Liver (tissue), 10 donors: ENCODE measurements at places on chromosomes 12 and 14. TPM values are rescaled to one million over a fixed set of nuclear protein-coding genes. Genes with fewer than 3 reads are reported as not detected.

- no peak for DNase-seq
- no peaks in the 10 kb centered on the region for H3K27me3 ChIP-seq
- no peak overlapping the region for H3K4me3 ChIP-seq
- H3K36me3 ChIP-seq: no peaks in the 10 kb centered on the region
Measured at GRCh38 chr14:104845834-104846441, 19.1 kb upstream of the CEP170B start.

- peak overlapping the region; percentile 79 for H3K27ac ChIP-seq
- H3K4me3 ChIP-seq: no peak overlapping the region
- peaks cover 10% of the 10 kb centered on the region for H3K36me3 ChIP-seq
- peaks cover 51% of the 10 kb centered on the region for H3K4me1 ChIP-seq
- H3K27me3 ChIP-seq: no peaks in the 10 kb centered on the region
Measured at GRCh38 chr12:109949089-109949488, 47.1 kb downstream of the GIT2 start.

GRCh38 chr14:51774209-51774608 is 86.2 kb upstream of the GNG2 start:
- no peaks in the 10 kb centered on the region for H3K4me1 ChIP-seq
- no peak for DNase-seq
- H3K27ac ChIP-seq: no peak overlapping the region
- no peaks in the 10 kb centered on the region for H3K36me3 ChIP-seq
- no peaks in the 10 kb centered on the region for H3K27me3 ChIP-seq
- H3K4me3 ChIP-seq: no peak overlapping the region

GRCh38 chr14:98953551-98954348 is 318.2 kb downstream of the BCL11B start:
- H3K36me3 ChIP-seq: no peaks in the 10 kb centered on the region
- no peak overlapping the region for H3K27ac ChIP-seq
- H3K4me1 ChIP-seq: no peaks in the 10 kb centered on the region
- H3K4me3 ChIP-seq: no peak overlapping the region
- peak; percentile 38 for DNase-seq

GRCh38 chr12:3641428-3642018 is 111.4 kb downstream of the CRACR2A start:
- no peak overlapping the region for H3K27ac ChIP-seq
- no peak for DNase-seq
- H3K4me3 ChIP-seq: no peak overlapping the region
- H3K27me3 ChIP-seq: no peaks in the 10 kb centered on the region

DNA sequence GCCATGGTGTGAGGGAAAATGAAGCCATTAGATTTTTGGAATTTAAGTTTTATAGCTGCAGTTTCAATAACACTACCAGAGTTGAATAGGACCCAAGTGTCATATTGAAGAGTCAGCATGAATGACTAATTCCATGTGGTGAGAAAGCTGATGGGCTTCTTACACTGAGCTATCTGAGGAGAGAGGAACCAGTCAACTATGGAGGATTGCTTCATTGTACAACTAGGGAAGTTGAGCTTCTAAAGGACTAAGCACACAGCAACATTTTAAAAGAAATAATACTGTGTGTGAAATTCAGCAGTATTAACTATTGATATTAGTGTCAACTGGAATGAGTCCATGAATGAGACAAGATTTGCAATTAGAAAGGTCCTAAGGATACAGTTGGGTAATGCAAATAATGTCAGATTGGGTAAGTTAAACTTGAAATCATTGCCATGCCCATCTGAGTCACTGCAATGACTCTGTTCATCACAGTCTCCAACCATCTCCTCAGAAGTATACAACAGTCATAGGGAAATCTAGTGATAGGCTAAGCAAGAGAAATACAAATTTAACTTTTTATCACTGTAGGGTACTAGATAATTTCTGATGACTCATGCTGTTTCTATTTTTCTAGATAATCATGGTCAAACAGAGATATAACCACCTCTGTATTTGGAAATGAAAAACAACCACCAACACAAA is 394.2 kb downstream of the FSCB start:
- no peak overlapping the region for H3K4me3 ChIP-seq
- no peaks in the 10 kb centered on the region for H3K4me1 ChIP-seq
- H3K27me3 ChIP-seq: no peaks in the 10 kb centered on the region
- H3K36me3 ChIP-seq: no peaks in the 10 kb centered on the region

DNA sequence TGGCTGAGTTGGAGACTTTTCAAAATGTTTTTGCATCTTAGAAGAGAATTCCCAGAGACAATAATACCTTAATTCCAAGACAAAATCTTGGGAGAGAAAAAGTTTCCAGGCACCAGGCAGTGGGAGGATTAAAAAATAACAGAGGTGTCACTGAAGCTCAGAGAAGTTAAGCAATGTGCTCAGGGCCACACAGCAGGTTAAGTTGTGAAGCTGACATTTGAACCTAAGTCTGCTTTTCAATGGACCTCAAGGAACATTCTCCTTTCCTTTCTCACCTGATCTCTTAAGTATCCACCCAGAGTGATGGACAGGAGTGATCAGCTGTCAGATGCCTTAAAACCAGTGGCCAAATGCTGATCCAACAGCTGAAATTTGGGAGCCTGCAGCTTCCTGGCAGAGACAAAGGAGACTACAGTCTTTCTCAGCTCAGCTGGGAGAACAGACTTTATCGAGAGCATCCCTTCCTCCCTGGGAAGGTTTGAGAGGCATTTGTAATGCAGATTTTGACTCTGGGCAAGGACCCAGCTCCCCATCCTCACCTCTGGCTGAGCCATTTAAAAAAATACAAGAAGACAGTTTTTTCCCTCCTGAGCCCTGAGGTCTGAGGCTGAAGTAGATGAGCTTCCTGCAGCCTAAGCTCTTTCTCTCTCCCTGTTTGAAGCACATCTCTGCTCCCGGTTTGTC is 174.9 kb upstream of the RPH3A start:
- peaks cover 7% of the 10 kb centered on the region for H3K27me3 ChIP-seq
- no peak overlapping the region for H3K4me3 ChIP-seq
- no peak overlapping the region for H3K27ac ChIP-seq
- H3K36me3 ChIP-seq: no peaks in the 10 kb centered on the region
- DNase-seq: no peak

- H3K36me3 ChIP-seq: peaks cover 17% of the 10 kb centered on the region
- no peaks in the 10 kb centered on the region for H3K27me3 ChIP-seq
- DNase-seq: no peak
- H3K4me3 ChIP-seq: no peak overlapping the region
Measured at GRCh38 chr14:50736932-50737419, 68.9 kb upstream of the SAV1 start.

DNA sequence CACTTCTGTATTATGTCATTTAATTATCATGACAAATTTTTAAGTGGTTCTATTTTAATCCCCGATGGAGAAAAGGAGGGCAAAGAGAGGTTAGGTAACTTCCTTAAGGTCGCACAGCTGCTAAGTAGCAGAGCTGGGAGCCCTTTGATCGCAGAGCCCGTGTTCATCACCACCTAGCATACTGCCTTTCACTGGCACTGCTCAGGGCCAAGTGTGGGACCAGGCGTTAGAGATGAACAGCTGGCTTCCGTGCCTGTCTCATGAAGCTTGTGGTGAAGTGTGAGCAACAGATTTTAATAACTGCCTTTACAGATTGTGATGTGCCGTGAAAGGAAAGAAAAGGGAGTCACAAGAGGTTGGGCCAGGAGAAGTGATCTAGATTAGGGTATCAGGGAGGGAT is 273.6 kb downstream of the AKAP6 start:
- no peak overlapping the region for H3K27ac ChIP-seq
- H3K36me3 ChIP-seq: no peaks in the 10 kb centered on the region
- no peaks in the 10 kb centered on the region for H3K4me1 ChIP-seq
- no peak for DNase-seq
- no peaks in the 10 kb centered on the region for H3K27me3 ChIP-seq
- H3K4me3 ChIP-seq: no peak overlapping the region

- no peaks in the 10 kb centered on the region for H3K4me1 ChIP-seq
- DNase-seq: no peak
- H3K36me3 ChIP-seq: no peaks in the 10 kb centered on the region
- no peak overlapping the region for H3K4me3 ChIP-seq
- no peaks in the 10 kb centered on the region for H3K27me3 ChIP-seq
- no peak overlapping the region for H3K27ac ChIP-seq
Measured at GRCh38 chr14:64610049-64610746, 60.4 kb downstream of the PPP1R36 start.

- H3K4me1 ChIP-seq: peaks cover 30% of the 10 kb centered on the region
- peak overlapping the region; percentile 96 for H3K27ac ChIP-seq
- H3K4me3 ChIP-seq: peak overlapping the region; percentile 56
- H3K27me3 ChIP-seq: no peaks in the 10 kb centered on the region
Measured at GRCh38 chr14:39265806-39266524, 32.2 kb downstream of the MIA2 start.

GRCh38 chr12:56150563-56150962 is 1.8 kb upstream of the MYL6B start:
- peaks cover 27% of the 10 kb centered on the region for H3K4me1 ChIP-seq
- H3K27me3 ChIP-seq: no peaks in the 10 kb centered on the region
- DNase-seq: no peak
- no peaks in the 10 kb centered on the region for H3K36me3 ChIP-seq
- H3K27ac ChIP-seq: no peak overlapping the region

The KRT2 gene
- total RNA-seq: not detected

The KLHL33 gene
- 0.17 TPM for total RNA-seq

The HSPA2 gene
- 5.6 TPM for total RNA-seq

The SLC5A8 gene
- not detected for total RNA-seq

The TAS2R50 gene
- 0.89 TPM for total RNA-seq
